CD4-positive, alpha-beta T cell treated with Interleukin-21 for 1 hour (primary cell): ENCODE measurements at places on chromosomes 1 and 21.

DNA sequence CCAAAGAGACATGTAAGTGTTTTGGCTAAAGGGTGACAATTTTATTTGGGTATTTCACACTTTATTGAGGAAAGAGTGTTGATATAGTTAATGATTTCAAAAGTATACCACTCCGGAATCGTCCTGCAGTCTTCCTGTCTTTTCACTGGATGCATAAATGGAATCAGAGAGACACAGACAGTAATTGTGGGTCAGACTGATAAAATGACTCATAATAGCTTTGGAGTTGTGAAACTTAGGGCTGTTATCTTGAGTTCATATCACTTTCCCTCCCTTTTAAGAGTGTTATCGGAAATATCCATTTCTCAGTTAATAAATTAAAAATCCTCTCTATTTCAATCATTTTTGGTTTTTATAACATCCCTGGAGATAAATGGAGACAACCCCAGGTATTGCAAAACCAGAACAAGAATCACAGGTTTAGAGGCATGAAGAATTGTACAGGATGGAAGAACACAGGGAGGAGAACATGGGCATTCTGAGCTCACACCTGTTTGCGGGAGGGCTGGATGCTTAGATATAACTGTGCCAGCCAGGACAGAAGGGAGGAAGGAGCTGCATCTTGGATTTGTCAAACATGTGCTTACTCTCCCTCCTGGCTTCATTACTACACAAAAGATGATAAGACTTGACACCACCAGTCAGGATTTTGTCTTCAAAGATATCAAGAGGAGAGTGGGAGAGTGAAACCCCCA, 185.4 kb downstream of the LMO4 start:
- DNase-seq: no peak

DNA sequence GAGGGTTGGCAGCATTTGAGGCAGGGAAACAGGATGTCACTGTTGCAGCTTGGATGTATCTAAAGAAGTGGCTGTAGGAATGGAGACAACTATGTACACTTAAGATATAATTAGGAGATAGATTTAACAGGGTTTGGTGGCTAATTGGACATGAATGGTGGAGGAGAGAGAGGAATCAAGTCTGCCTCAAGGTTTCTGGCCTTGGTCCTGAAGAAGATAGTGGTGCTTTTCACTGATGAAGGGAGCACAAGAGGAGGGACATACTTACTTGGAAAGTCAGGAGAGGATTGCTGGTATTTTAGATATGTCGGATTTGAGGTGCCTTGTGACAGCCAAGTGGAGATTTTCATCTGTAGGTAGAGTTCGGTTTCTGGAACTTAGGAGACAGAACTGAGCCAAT, 123.9 kb downstream of the ST6GALNAC3 start:
- DNase-seq: no peak

GRCh38 chr1:28779751-28780408, 32.1 kb upstream of the OPRD1 start:
- DNase-seq: no peak

- no peak for DNase-seq
Observed at GRCh38 chr1:48561444-48561843, 89.4 kb upstream of the SPATA6 start.

DNA sequence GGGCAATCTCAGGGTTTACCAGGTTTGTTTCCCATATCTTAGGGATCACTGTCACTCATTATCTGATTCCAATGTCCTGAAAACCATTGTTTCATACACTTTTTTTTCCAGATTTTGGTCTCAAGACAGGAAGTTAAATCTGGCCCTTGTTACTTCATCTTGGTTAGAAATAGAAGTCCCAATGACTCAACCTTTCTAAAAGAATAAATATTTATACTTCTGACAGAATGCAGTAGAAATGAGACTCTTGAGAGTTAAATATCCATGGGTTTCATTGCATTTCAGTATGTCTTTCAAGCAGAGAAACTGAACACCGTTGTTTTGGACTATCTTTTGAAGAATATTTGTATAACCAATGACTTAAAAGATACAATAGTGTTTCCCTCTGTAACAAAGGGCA, 19.8 kb upstream of the VCAM1 start:
- DNase-seq: no peak

DNA sequence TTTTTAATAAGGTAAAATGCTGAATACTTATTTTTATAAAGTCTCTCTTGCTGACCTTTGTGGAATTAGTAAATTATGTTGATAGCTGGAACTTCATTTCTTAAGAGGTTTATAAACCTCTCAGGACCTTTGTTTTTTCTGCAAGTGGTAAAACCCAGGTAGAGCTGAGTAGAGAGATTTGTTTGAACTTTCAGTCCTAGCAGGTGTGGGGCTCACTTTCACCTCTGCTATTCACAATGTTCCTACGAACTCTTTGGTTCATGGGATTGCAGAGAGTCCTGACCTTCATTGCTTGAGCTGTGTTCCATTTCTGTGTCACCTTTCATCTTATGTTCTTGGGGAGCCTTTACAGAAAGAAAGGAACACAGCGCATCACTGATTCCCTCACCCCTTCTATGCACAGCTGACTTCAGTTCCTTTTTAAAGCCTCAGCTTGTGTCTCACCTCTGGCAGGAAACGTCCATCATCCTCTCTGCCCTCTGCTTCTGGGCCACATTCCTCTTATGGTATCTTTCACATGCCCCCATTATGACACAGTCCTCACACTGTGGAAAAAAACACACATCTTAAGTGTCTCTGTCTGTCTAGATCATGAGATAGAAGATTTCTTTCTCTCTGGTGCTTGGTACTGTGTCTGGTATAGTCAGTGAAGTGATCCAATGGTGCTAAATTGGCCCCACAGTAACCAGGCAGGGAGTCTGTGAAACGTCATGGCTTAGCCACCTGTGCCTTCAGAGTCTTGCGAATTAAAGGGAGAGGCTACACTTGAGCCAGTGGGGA, 262.5 kb upstream of the B3GALT2 start:
- peak; percentile 49 for DNase-seq

DNA sequence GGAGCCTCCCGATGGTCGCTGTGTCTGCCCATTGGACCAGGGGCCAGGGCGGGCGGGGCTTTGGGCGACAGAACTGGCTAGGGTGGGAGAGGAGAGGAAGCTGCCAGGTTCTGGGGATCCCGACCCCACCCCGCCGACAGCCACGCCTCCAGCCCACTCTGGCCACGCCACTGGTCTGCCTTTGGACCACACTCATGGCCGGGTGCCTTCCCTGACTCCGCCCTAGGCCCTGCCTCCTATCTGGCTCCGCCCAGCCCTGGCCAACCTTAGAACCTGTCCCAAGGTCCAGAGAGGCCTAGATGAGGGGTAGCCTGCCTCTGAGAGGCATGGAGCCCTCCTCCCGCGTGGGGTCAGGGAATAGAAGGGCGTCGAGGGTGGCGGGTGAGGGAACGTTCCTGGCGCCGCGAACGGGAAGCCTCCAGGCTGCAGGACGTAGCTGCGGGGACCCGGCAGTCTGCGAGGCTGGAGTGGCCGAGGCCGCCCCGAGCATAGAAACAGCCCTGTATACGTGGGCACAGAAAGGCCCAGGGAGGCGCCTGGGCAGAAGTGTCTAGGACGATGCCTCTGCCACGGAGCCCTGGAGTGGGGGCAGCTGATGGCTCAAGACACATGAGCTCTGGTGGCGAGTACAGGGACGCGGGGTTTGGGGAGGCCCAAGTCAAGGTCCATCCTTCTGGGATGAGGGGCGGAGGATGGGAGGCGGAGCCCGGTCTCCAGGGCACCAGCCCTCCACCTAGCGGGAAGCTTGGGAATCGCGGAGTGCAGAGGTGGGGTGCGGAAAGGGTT, 11.5 kb upstream of the COL16A1 start:
- DNase-seq: peak; percentile 21

GRCh38 chr1:202016022-202016810, 5.8 kb downstream of the ELF3 start:
- DNase-seq: no peak

- DNase-seq: no peak
Observed at GRCh38 chr1:154996966-154997701, 3.7 kb downstream of the LENEP start.

GRCh38 chr1:167923324-167924056, 9.6 kb upstream of the ADCY10 start:
- DNase-seq: no peak

DNA sequence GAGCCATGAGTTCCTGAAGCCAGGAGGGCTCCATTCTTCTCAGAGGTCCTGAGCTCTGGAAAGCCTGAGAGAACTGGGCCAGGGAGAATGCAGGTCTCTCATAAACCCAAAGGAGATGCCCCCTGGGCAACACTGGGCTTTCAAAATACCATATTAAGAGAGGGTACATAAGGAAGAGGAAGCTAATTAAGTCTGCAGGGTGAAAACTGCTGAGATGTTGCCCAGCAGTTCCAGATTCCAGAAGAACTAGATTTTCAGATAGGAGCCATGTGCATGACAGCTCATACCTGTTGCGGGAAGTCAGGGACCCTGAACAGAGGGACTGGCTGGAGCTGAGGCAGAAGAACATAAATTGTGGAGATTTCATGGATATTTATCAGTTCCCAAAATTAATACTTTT, 40.9 kb downstream of the CYP4A11 start:
- DNase-seq: no peak

- no peak for DNase-seq
Observed at GRCh38 chr1:55073187-55073916, 34.0 kb downstream of the PCSK9 start.

DNA sequence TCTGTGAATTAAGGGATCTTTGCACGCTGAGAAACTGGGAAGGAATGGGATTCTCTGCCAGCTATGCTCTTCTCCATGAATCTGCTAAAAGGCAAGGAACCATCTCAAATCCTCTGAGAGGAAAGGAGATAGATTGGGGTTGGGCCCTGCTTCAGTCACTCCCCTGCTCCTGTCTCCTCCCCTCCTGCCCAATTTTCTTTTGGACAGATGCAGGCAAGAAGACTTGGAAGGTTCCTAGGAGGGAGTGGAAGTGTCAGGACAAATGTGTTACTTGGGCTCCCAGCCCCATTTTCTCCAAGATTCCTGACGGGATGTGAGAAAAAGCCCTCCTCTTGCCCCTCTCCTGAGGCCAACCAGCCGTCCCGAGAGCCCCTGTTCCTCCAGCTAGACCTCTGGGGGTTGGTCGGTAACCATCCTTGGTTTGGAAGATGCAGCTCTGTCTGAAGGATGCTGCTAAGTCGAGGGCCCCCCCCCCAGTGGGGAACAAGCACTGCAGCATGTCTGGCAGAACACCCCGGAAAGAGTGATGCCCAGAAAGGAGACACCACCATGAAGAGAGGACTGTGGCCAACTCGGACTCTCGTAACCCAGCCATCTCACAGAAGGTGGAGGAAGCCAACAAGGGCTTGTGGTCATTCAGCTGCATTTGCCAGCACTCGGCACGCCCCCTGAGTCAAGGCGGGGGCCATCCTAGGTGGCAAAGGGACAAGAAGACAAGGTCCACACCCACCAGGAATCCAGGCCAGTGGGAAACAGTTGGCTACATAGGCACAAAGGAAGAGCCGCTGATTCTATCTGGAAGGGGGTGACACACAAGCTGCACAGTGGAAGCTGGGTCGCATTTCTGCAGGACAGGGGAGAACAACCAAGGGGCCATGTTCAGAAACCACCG, 43.7 kb downstream of the CDK18 start:
- DNase-seq: no peak

DNA sequence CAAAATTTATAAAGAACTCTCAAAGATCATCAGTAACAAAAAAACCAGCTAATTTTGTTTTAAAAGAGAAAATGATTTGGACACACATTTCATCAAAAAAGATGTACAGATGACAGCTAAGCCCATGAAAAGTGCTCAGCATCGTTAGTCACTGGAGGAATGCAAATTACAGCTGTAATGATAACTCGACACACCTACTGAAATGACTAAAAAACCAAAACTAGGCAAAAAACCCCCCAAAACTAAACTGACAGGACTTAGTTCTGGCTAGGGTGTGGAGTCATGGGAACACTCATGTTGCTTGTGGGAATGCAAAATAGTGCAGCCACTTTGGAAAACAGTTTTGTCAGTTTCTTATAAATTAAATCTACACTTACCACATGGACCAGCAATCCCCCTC, 59.5 kb downstream of the CNIH3 start:
- no peak for DNase-seq

DNA sequence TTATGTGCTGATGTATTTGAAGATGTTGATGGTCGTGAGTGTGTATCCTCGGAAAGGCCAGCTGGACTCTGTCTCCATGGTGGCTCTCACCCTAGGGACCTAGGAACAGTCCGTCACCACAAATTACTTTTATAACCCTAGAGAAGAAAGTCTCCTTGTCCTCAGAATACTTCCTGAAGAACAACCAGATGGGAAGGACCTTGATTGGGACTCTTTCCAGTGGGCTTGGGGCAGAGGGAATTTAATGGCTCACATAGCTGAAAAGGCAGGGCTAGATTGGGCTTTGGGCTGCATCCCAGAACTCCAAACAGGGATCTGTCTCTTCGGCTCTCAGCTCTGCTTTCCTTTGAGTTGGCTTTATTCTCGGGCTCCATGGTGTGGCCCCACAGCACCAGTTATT, 90.8 kb downstream of the TBX19 start:
- DNase-seq: no peak

GRCh38 chr1:2587071-2587859, 688 bp downstream of the PRXL2B start:
- no peak for DNase-seq
